ENCODE measurements at places on chromosomes 5 and 9.

- no peak for DNase-seq
Observed at GRCh38 chr5:96080557-96080956, 118.9 kb upstream of the ELL2 start.

GRCh38 chr9:127149010-127149409 is 26.6 kb upstream of the ANGPTL2 start:
- no peak for DNase-seq

DNA sequence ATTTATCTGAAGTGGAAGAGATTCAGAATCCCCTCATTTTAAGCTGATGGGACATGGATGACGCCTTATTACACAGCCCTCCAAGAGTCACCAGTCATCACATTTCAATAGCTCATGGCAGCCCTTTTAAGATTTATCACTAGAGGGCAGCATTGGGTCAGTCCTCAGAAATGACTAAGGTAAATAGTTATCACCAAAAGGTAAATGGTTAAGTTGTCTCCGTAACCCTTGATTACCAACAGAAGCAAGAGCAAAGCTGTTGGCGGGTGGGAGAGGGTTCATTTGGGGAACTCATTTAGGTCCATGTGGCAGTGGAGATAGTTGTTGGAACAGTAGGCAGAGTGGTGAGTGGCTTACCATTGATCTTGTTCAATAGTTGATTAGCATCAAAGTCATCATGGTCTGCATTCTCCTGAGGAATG is 12.0 kb upstream of the C9 start:
- DNase-seq: no peak

GRCh38 chr5:136518814-136519213 is 153.5 kb upstream of the TRPC7 start:
- DNase-seq: no peak

- DNase-seq: no peak
Observed at GRCh38 chr5:171422902-171423663, 3.6 kb downstream of the FGF18 start.
